CD4-positive, alpha-beta T cell (primary cell): ENCODE measurements at places on chromosomes 5 and 9.

- DNase-seq, result no peak
Measured at GRCh38 chr5:136036293-136036911, 7.6 kb downstream of the TGFBI start.

DNA sequence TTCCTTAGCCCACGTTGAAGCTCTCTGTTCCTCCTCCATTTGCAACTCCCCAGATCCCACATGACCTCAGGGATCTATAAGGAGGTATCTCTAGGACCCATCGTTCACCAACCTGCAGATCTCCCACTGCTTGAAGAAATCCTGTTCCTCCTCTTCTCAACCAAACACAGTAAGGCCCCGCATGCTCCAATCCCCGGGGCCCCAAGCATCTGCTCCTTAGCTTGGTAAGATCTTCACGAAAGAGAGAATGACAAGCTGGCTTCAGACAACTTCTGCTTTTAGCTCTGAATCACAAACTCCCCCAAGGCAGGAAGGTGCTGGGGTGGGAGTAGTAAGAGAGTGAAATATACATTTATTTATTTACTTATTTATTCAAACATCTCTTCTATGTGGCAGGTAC is 33.0 kb upstream of the ARHGAP26 start:
- no peak for DNase-seq

DNA sequence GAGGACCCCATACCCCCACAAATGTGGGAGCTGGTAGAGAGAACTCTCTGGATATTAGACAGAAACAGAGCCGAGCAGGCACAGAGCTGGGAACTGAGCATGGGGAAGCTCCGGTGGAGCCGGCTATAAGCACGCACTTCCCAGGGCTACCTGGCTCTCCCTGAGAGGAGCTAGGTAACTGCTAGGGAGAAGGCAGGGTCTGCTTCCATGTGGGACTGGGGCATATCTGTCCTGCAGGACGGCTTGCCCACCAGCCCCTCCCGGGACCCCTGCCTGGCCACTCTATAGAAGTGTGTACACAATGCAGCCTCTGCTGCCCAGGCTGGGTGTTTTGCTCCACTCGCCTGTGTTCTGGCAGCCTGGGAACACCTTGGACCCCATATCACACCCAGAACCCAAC is 1537.0 kb upstream of the CDH9 start:
- DNase-seq, result no peak

DNA sequence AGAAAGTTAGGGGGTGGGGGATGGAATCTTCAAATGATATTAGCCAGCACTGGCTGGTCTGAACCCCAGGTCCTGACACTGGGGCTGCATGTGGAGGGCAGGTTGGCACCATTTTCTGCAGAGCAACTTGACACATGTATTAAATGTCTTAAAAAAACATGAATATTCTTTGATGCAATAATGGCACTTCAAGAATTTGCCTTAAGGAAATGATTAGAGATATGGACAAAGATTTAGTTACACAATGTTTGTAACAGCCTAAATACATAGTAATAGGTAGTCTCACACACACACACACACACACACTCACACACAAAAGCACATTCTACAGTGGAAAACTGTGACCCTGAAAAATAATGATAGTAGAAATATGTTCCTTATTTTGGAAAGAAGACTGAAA is 3.6 kb downstream of the SVEP1 start:
- DNase-seq, result no peak

DNA sequence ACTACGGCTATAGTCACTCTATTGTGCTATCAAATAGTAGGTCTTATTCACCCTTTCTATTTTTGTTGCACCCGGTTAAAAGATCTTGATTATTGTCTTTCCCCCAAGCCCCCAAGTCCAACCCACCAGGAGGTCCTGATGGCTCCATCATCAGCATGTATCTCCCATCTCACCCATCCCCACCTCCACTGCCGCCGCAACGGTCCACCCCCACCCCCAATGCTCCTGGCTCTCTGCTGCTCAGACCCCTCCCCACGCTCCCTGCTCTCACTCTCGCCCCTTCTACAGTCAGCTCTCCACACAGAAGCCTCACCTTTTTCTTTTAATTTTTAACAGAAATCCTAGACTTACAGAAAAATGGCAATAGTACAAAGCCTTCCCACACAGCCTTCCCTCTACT is 51.5 kb upstream of the SH3PXD2B start:
- no peak for DNase-seq

- no peak for DNase-seq
Measured at GRCh38 chr5:131419877-131420276, 156.0 kb downstream of the CDC42SE2 start.

DNA sequence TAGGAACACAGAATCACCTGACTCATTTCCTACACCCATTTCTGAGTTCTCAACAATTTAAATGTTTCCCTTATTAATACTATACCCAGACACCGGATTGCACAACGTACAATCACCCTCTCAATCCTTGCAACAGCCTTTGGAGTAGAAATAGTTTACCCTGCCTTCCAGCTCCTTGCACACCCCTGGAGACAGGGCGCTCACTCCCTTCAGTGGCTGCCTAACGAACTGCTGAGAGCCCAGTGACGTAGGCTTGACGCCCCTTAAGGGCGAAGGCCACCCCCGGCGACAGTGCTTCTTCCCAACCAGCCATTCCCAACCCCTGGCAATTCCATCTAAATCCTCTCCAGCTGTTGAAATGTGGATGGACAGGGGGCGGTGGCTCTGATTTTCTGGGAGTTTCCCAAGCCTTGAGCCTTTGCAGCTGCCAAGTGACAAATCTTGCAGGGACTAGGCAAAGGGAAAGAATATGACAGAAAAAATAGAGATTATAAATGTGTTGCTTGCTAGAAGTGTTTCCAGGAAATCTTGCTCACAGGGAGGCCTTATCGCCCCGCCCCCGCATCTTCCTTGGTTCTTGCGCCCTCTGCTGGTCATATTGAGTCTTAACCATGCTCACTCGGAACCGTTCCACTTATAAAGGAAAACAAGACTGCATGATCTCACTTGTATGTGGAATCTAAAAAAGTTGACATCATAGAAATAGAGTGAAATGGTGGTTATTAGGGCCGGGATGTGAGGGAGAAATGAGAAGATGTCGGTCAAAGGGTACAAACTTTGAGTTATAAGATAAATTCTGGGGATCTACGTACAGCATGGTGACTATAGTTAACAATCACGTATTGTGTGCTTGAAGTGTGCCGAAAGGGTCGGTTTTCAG is 7.6 kb upstream of the BARX1 start:
- DNase-seq, result peak; percentile 79

GRCh38 chr9:111297066-111297824 is 32.8 kb downstream of the OR2K2 start:
- DNase-seq, result no peak

DNA sequence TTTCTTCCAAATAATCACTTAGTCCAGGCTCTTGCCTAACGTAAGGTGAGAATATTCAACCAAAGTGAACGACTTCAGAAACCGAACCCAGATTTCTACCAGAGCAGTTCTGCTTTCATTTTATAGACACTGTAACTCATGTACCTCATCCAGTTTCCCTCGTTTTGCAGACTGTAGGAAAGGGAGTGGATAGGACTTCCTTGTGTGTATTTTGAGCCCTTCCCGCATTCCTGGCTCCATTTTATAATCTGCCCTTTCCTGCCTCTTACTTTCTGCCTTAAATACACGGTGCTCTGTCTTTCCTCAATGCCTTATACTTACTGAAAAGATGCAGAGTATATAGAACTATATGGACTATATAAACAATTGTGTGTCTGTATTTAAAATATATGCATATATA is 20.8 kb downstream of the MINAR2 start:
- DNase-seq, result no peak

GRCh38 chr9:32603914-32604852 is 31.2 kb upstream of the NDUFB6 start:
- no peak for DNase-seq

DNA sequence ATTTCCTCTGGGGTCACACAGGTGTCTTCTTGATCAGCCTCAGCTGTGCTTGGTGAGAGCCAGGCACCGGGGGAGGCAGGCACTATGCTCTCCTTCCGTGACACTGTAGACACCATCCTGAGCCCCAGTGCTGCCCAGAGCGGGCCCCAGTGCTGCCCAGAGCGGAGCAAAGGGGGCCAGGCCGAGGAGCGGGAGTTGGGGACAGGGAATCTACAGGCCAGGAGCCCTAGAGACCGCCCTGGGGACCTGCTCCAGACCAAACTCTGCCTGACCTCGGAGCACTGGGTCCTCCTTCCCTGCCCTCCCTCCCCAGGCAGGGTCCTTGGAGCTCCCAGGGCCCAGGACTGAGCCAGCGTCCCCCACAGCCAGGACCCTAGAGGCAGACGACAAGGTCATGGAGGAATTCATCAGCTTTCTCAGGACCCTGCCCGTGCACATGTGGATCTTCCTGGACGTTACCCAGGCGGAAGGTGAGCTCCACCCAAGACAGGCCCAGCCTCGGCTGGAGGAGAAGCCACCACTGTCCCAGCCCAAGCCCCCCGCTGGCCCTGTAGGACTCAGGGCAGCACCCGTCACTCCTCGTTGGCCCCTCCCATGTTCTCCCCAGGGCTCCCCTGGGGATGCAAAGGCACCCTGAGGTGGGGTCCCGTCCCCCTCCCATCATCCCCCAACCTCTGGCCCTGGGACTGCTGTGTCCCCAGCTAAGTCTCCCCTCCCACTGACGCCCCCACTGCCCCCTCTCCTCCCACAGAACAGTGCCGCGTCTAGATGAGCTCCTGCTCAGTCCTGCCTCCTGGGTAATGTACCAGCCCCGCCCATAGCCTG is 30.2 kb downstream of the PAEP start:
- DNase-seq, result no peak

DNA sequence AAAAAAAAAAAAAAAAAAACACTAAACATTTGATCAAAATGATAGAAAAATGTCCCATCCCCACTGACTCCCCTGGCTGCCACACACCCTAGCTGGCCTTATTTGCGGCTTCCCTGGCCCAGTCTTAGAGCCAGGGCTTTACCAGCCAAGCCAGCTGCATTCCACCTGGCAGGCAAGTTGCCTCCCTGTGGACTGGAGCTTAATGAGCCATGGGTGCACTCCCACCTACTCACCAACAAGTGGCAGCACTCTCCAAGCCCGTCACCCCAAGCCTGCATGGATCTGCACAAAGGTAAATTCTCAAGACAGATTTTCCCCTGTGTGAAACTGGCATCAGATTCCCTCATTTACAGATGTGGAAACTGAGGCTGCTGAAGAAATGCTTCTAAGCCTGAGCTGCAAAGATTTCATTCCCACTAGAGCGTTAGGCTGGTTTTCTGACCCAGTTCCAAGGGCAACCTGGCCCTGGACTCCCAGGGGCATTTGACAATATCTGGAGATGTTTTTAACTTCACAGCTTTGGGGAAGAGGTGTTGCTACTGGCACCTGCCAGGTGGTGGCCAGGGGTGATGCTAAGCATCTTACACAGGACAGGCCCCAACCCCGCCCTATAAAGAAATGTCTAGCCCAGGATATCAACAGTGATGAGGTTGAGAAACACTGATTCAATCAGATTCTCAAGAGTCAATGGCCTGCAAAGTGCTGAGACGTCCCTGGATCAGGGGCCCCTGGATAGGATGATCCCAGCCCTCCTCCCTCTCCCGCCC is 21.9 kb upstream of the VDAC1 start:
- DNase-seq, result peak; percentile 38

GRCh38 chr5:34719029-34719428 is 62.9 kb downstream of the RAI14 start:
- DNase-seq, result no peak
